OCI-LY7 (cell line): ENCODE measurements at places on chromosomes 5 and 9. TPM values are rescaled to one million over a fixed set of nuclear protein-coding genes. Genes with fewer than 3 reads are reported as not detected.

The LMBRD2 gene
- total RNA-seq, result 18.3 and 23.2 TPM in 2 replicates

The MSX2 gene
- total RNA-seq, result not detected in 2 replicates

The LCN1 gene
- total RNA-seq, result not detected in 2 replicates

The GNAQ gene
- not detected in 2 replicates for total RNA-seq

The CHMP5 gene
- total RNA-seq, result 50.1 and 51.5 TPM in 2 replicates

The TRMO gene
- total RNA-seq, result 9.3 and 10.9 TPM in 2 replicates

The MAN1B1 gene
- total RNA-seq, result 38.8 and 43.4 TPM in 2 replicates

The ARID3C gene
- total RNA-seq, result 0.38 and 0.44 TPM in 2 replicates

The WNT8A gene
- total RNA-seq, result not detected in 2 replicates

The PLAC8L1 gene
- 1.7 and 2.1 TPM in 2 replicates for total RNA-seq

The LCN15 gene
- total RNA-seq, result not detected in 2 replicates

The MIER3 gene
- 25.3 and 29.2 TPM in 2 replicates for total RNA-seq

The ACER2 gene
- total RNA-seq, result 1.8 and 2.7 TPM in 2 replicates

The EMB gene
- 125 and 141 TPM in 2 replicates for total RNA-seq

The SH3RF2 gene
- total RNA-seq, result not detected in 2 replicates

The TRIM14 gene
- 26.0 and 31.2 TPM in 2 replicates for total RNA-seq

The BTNL3 gene
- not detected in 2 replicates for total RNA-seq

The ERBIN gene
- 132 and 163 TPM in 2 replicates for total RNA-seq

The C9 gene
- not detected in 2 replicates for total RNA-seq

The MTMR12 gene
- 71.7 and 71.9 TPM in 2 replicates for total RNA-seq

The PCSK5 gene
- total RNA-seq, result 0.76 and 1.1 TPM in 2 replicates

The MTAP gene
- total RNA-seq, result 101 and 105 TPM in 2 replicates

The DENND4C gene
- total RNA-seq, result 18.8 and 27.4 TPM in 2 replicates

The SLC34A3 gene
- not detected in 2 replicates for total RNA-seq

The ZFP37 gene
- total RNA-seq, result 1.3 and 1.6 TPM in 2 replicates

The PCDHA9 gene
- not detected in 2 replicates for total RNA-seq

The SLC6A18 gene
- total RNA-seq, result not detected in 2 replicates
